ENCODE measurements at places on chromosomes 12 and 14. TPM values are rescaled to one million over a fixed set of nuclear protein-coding genes. Genes with fewer than 3 reads are reported as not detected.
A peak's percentile ranks its signal among the peaks of the same experiment; 100 is the strongest.

GRCh38 chr12:67078957-67079356 is 190.2 kb upstream of the CAND1 start:
- H3K4me1 ChIP-seq: no peaks in the 10 kb centered on the region
- H3K27me3 ChIP-seq: no peaks in the 10 kb centered on the region
- no peaks in the 10 kb centered on the region for H3K36me3 ChIP-seq
- no peak overlapping the region for H3K4me3 ChIP-seq

DNA sequence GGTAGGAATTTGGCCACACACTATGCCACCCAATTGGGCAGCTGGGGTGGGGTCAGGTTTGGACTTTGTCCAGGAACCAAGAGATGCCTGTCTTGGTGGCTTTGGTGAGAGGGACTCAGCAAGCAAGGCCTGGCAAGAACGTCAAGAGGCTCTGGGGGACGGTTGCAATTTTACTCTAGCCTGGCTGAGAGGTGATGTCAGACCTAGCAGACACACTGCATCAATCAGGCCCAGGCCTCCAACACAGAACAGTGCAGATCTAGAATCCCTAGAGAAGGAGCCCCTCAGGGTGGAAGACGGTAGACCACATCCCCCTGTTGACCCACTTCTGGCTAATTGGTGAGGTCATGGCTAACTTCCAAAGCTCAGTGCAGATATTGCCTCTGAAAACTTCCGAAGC is 1.6 kb upstream of the UNC119B start:
- H3K4me3 ChIP-seq: no peak overlapping the region
- no peak overlapping the region for H3K27ac ChIP-seq
- H3K27me3 ChIP-seq: no peaks in the 10 kb centered on the region
- peaks cover 18% of the 10 kb centered on the region for H3K4me1 ChIP-seq

- no peak overlapping the region for H3K27ac ChIP-seq
- DNase-seq: no peak
- H3K27me3 ChIP-seq: peaks cover 36% of the 10 kb centered on the region
Measured at GRCh38 chr12:125187148-125187745, 122.0 kb downstream of the AACS start.

DNA sequence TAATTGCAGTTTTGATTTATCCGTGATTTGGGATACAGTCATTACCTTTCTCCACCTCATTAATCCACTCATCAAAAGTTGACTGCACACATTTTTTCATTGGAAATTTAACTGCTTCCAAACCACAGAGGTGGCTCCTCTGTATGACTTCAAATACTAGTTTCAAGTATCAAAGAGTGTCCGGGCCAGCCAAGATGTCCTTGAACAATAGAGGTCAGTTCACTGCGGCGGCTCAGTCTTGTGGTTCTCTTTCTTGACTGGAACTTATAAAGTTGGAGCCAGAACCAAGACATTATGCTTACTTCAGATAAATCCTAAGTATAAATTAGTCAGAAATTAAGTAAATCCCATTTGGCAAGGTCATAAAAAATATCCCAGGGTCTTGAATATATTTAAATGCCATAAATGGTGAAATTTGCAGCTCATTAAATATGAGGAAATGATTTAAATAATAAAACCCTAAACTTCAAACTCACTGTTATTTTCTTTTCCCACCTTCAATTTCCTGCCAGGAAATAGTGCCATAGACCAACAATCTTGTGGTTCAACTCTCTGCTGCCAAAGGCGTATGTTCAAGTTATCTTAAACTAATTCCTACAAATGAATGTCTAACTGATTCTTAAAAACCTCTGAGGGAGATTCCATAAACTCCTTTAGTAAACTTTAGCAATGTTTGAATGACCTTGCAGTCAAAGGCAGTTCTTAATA is 360.8 kb downstream of the AEBP2 start:
- no peaks in the 10 kb centered on the region for H3K36me3 ChIP-seq
- no peak overlapping the region for H3K4me3 ChIP-seq
- peaks cover 15% of the 10 kb centered on the region for H3K4me1 ChIP-seq
- DNase-seq: no peak
- H3K27ac ChIP-seq: no peak overlapping the region

DNA sequence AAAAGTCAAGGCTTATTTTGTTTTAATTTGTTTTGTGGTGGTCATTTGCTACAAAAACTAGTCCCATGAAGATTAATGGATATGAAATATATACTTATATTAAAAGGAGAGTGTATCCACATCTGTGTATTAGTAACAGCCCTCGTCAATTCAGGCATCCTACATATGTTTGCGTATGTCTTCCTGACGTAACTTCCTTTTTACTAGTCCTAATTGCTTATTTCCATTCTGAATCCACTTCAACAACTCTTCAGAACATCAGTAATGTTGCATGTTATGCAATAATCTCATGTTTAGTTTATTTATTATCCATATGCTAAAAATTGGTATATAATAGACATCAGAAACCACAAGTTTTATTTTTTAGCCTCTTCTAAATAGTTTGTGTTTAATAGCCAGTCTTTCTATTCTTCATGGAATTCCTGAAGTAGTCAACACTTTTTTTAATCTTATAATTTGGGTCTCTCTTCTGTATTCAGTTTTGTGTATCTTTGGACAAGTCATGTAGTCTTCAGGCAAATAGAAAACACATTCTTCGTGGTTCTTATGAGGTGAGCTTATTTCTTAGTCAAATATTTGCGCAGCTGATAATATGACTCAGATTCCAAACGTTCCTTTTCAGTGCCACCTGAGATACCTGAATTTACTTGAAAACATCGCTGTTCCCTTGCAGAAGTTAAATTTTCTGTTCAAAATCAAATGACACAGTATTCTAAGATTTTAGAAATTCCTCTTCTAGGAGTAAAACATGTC is 268.6 kb downstream of the CCDC59 start:
- no peak overlapping the region for H3K27ac ChIP-seq
- no peak for DNase-seq
- no peaks in the 10 kb centered on the region for H3K27me3 ChIP-seq
- no peaks in the 10 kb centered on the region for H3K4me1 ChIP-seq

DNA sequence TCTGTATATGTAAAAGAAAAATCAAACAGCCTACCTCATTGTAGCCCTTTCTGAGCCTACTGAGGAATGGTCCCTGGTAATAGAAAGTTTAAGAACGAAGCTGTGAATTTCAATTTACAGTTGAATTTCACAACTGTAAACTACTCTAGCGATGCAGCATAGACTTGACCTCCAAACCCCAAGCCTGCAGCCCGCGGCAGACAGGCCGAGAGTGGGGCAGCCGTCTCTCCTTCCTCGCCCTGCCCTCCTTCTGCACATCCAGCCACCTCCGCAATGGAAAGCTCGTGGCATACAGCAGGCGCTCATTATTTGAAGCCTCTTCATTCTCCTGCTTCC is 15.3 kb downstream of the RNASE2 start:
- H3K4me3 ChIP-seq: peak overlapping the region; percentile 2
- DNase-seq: no peak
- no peaks in the 10 kb centered on the region for H3K27me3 ChIP-seq
- peak overlapping the region; percentile 94 for H3K27ac ChIP-seq
- peaks cover 21% of the 10 kb centered on the region for H3K4me1 ChIP-seq
- H3K36me3 ChIP-seq: no peaks in the 10 kb centered on the region

GRCh38 chr12:53427905-53428594 is 4.4 kb downstream of the AMHR2 start:
- DNase-seq: peak; percentile 56
- peak overlapping the region; percentile 80 for H3K27ac ChIP-seq
- no peak overlapping the region for H3K4me3 ChIP-seq
- no peaks in the 10 kb centered on the region for H3K36me3 ChIP-seq
- no peaks in the 10 kb centered on the region for H3K27me3 ChIP-seq
- H3K4me1 ChIP-seq: peaks cover 15% of the 10 kb centered on the region

- no peaks in the 10 kb centered on the region for H3K36me3 ChIP-seq
- H3K4me1 ChIP-seq: no peaks in the 10 kb centered on the region
- no peak for DNase-seq
- H3K27ac ChIP-seq: no peak overlapping the region
- H3K4me3 ChIP-seq: no peak overlapping the region
Measured at GRCh38 chr12:26247873-26248272, 52.5 kb downstream of the SSPN start.

GRCh38 chr12:92603741-92604432 is 98.9 kb upstream of the PLEKHG7 start:
- no peaks in the 10 kb centered on the region for H3K36me3 ChIP-seq
- H3K4me3 ChIP-seq: no peak overlapping the region
- no peak for DNase-seq
- H3K4me1 ChIP-seq: peaks cover 8% of the 10 kb centered on the region
- H3K27me3 ChIP-seq: no peaks in the 10 kb centered on the region

- H3K27me3 ChIP-seq: no peaks in the 10 kb centered on the region
- no peak overlapping the region for H3K4me3 ChIP-seq
- no peak overlapping the region for H3K27ac ChIP-seq
- no peaks in the 10 kb centered on the region for H3K4me1 ChIP-seq
- no peak for DNase-seq
Measured at GRCh38 chr12:15839041-15839440, 43.1 kb upstream of the STRAP start.

- no peaks in the 10 kb centered on the region for H3K4me1 ChIP-seq
- H3K27ac ChIP-seq: no peak overlapping the region
- no peak for DNase-seq
- H3K27me3 ChIP-seq: peaks cover under 1% of the 10 kb centered on the region
Measured at GRCh38 chr14:72111911-72112310, 179.7 kb downstream of the RGS6 start.

DNA sequence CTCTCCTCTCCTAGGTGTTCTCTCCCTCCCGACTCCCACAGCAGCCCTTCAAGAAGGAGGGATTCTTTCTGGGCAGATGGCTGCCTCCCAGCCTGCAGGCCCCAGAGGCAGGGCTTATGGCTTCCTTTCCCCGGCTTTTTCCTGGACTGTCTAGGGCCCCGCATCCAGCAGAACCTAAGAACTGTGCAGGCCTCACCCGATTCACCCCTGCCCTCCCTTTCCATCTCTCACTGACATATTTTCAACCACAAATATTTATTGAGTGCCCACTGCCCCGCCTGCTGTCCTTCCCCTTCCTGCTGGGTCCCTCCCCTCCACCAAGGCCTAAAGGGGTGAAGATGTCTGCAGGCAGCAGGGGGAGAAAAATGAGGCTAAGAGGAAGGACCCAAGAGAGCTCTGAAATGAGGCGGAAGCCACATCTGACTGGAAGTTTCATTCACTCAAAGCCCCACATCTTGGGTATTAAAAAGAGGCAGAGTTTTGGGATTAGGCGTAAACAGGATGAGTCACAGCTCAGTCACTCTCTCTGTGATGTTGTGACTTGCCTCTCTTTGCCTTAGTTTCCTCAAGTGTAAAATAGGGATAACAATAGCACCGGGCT is 2.9 kb downstream of the SCNN1A start:
- no peaks in the 10 kb centered on the region for H3K27me3 ChIP-seq
- H3K4me3 ChIP-seq: no peak overlapping the region
- peaks cover 62% of the 10 kb centered on the region for H3K4me1 ChIP-seq

DNA sequence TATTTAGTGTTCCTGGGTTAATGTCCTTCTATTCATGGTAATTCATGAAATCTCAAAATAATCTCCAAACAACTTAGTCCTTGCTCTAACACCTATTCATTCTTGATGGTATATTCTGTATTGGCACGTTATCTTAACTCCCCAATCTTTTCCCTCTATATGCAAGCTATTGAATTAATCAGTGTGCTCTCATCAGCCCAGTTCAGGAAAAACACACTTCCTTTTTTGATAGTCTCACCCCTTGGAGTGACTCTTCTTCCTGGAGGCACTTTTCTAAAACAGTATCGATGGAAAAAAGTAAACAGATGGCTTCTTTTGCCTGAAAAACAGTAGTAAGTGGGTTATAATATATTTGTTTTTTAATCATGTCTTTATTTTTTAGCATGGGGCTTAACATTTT is 28.6 kb downstream of the TULP3 start:
- DNase-seq: no peak
- H3K4me3 ChIP-seq: no peak overlapping the region
- no peaks in the 10 kb centered on the region for H3K36me3 ChIP-seq
- H3K27ac ChIP-seq: no peak overlapping the region
- no peaks in the 10 kb centered on the region for H3K4me1 ChIP-seq
- H3K27me3 ChIP-seq: no peaks in the 10 kb centered on the region

GRCh38 chr12:92234533-92234932 is 88.9 kb upstream of the BTG1 start:
- no peak for DNase-seq
- H3K27me3 ChIP-seq: no peaks in the 10 kb centered on the region
- no peaks in the 10 kb centered on the region for H3K36me3 ChIP-seq
- H3K4me3 ChIP-seq: no peak overlapping the region

DNA sequence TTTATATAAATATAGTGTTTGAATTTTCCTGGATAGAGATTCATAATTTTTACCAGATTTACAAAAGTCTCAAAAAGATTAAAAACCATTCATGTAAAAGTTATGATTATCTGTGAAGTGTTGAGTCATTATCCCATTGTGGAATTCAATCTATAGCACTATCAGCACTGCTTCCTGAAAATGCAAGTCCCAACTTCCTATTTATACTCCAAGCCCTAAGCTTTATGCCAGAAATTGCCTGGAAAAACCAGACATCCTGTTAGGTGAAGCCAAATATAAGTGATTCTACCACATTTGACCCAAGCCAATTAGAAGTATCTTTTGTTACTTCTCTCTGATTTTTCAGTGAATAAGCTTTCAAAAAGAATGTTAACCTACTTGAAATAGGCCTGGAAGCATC is 129.1 kb downstream of the GPR135 start:
- no peaks in the 10 kb centered on the region for H3K36me3 ChIP-seq
- H3K4me1 ChIP-seq: peaks cover 9% of the 10 kb centered on the region
- no peaks in the 10 kb centered on the region for H3K27me3 ChIP-seq
- H3K27ac ChIP-seq: no peak overlapping the region
- DNase-seq: no peak

DNA sequence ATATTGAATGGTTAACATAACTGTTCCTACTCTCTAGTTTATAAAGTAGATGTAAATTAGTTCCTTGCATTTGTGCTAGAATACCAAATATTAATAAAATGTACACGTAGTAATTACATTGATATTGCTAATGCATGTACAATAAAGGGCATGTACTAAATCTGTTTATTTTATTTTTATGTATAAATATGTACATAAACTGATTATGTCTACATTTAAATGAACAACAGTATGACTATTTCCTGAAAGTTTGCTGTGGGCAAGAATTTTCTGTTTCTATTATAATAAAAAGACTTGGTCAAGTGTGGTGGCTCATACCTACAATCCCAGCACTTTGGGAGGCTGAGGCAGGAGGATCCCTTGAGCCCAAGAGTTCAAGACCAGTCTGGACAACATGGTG is 257.2 kb upstream of the FOXN3 start:
- H3K4me3 ChIP-seq: no peak overlapping the region
- no peaks in the 10 kb centered on the region for H3K27me3 ChIP-seq
- no peaks in the 10 kb centered on the region for H3K4me1 ChIP-seq
- no peaks in the 10 kb centered on the region for H3K36me3 ChIP-seq

KRT71 gene
- total RNA-seq: not detected

Measured in adrenal gland (tissue), 19 donors.